T-helper 9 cell (primary cell): ENCODE measurements at places on chromosomes 7 and 10.
A peak's percentile ranks its signal among the peaks of the same experiment; 100 is the strongest.

GRCh38 chr10:104622598-104623209, 18.4 kb upstream of the SORCS3 start:
- no peak for DNase-seq

- DNase-seq, result peak; percentile 6
Measured at GRCh38 chr7:12685550-12685949, 1.9 kb upstream of the ARL4A start.

GRCh38 chr7:23299770-23300300, 696 bp downstream of the MALSU1 start:
- DNase-seq, result no peak

DNA sequence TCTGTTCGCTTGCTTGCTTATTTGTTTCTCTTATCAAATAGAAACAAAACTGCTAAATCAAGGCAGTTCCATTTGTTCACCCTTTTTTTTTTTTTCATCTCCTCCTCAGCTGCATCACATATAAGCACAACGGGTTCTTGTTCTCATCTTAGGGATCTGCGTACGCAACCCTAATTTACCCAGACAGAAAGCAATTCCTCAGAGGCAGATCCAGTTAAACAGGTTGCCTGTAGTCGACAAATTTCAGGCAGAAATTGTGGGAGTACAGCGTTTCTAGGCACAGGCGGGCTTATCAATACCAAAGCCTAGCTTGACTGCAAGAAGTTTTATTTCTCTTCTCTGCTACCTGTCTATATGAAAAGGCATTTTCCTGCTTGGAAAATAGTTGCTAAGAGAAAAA, 565.4 kb downstream of the NXPH1 start:
- DNase-seq, result no peak

DNA sequence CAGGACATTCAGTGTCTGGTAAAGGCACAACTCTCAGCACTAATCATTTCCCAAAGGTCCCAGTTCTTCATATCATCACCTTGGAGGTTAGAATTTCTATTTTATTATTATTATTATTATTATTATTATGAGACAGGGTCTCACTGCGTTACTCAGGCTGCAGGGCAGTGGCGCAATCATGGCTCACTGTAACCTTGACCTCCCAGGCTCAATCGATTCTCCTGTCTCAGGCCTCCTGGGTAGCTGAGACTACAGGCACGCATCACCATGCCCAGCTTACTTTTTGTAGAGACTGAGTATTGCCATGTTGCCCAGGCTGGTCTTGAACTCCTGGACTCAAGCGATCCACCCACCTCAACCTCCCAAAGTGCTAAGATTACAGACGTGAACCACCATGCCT, 91.8 kb upstream of the DOCK1 start:
- no peak for DNase-seq

DNA sequence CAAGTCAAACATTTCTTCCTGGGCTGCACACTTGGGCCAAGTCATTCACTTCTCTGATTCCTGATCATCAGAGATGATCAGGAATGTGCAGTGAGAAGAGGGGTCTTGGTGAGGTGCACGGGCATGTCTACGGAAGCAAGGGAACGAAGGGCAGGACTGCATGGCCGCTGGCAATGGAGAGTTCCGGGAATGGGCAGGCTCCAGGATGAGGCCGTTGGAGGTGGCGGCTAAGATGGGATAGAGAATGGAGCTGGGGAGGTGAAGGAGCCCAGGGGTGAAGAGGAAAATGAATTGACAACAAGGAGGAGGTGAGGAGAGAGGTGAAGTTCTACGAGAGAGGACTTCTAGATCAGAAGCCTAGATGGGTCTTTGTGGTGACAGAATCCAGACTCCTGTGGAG, 260.0 kb downstream of the GRID1 start:
- no peak for DNase-seq

DNA sequence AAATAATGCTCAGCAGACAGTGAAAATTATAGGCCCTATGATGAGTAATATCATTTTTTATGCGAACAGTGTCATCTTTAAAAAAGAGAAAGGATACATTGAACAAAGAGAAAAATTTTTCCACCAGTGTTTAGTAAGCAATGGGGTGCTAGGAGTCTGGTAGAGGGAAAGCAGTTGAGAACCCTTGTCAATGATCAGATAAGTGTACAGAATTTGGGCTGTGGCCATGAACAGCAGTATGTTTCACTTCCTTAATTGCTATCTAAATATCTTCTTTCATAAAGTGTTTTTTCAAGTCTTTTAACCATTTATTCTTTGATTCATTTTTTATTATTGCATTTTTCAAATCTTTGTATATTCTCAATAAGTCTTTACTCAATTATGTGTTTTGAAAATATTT, 750.7 kb upstream of the KCND2 start:
- no peak for DNase-seq

GRCh38 chr10:56370217-56371113, 9.4 kb upstream of the ZWINT start:
- DNase-seq, result no peak

DNA sequence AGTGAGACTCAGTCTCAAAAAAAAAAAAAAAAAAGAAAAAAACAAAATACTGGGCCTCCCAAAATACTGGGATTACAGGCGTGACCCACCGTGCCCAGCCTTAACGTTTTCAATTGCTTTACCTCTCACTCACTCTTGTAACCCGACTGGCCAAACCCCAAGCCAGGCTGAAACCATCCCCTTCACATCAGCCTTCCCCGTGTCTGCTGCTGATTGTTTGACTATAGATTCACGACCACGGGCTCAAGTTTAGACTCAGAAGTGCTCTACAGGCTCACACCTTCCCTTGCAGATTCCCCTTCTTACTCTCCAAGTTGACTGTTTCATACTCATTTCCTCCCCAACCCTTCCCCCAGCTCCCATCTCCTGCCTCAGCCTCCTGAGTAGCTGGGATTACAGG, 22.3 kb downstream of the TYW1 start:
- no peak for DNase-seq

GRCh38 chr7:171912-172515, 20.4 kb upstream of the FAM20C start:
- no peak for DNase-seq

- no peak for DNase-seq
Measured at GRCh38 chr10:110162741-110163145, 44.7 kb upstream of the MXI1 start.

GRCh38 chr7:142348921-142349405, 91.1 kb upstream of the PRSS58 start:
- no peak for DNase-seq

GRCh38 chr10:77106676-77107075, 530.9 kb downstream of the KCNMA1 start:
- no peak for DNase-seq

- no peak for DNase-seq
Measured at GRCh38 chr10:52316500-52316899, 2.4 kb downstream of the DKK1 start.

DNA sequence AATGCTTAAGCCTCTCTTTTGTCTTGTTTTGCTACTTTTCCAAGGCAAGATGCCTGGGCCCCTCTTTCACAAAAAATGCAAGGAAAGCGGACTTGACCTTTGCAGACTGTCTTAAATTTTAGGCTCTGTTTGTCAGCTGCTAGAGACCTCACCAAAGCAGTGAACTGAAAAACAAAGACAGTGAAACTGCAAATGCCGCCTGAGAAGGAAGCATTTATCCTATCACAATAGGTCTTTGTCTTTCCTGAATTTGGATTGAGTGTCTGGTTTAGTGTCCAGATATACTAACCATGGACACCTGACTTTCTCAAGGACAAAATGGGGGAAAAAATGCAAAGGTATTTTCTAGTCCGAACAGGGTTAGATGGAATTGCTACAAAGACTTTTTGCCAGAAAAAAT, 256.9 kb downstream of the INHBA start:
- no peak for DNase-seq

DNA sequence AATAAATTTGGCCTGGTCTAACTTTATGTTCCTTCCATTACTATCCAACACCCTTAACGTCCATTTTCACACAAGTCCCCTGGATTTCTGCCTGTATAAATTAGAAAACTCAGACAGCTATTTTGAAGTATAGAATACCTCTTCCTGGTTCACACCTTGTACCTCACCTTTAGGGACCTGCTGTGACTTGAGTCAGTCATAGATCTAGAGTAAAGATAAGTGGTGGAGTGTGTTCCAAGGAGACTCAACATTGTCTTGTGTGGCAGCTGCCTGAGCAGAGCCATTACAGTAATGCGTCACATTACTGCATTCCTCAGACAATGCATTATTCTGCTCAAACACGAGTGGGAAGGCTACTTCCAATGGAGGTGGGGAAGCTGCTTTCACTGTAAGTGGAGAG, 513.9 kb downstream of the ADRA2A start:
- DNase-seq, result no peak

GRCh38 chr10:99346247-99346646, 17.1 kb downstream of the CNNM1 start:
- DNase-seq, result no peak

DNA sequence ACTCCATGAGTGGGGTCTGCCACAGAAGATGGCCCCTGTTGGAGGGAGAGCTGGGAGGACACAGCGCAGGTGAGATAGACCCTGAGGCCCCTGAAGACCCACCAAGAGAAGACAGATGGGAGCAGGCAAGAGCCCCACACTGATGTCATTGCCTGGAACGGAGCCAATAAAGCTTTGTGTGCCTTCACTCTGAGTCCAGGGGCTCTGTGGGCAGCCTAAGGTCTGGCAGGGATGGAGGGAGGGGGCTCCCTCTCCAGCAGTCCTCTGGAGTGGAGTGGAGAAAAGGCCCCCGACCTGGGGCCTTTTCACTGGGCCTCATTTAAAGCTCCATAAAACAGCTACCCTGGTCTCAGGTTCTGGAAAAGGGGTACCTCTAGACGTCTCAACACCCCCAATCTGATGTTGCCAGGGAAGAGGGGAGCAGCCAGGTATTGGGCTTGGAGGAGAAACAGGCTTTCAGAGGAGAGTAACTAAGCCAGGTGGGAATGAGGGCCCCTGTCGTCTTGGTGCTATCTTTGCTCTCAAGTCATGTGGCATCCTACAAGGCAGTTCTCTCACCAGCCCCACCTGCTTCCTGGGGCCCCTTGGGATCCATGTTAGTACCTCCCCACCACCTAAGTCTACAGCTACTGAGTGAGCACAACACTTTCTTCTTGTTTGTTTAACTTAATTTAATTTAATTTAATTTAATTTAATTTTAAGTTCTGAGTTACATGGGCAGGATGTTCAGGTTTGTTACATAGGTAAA, 1.4 kb downstream of the C10orf62 start:
- no peak for DNase-seq

DNA sequence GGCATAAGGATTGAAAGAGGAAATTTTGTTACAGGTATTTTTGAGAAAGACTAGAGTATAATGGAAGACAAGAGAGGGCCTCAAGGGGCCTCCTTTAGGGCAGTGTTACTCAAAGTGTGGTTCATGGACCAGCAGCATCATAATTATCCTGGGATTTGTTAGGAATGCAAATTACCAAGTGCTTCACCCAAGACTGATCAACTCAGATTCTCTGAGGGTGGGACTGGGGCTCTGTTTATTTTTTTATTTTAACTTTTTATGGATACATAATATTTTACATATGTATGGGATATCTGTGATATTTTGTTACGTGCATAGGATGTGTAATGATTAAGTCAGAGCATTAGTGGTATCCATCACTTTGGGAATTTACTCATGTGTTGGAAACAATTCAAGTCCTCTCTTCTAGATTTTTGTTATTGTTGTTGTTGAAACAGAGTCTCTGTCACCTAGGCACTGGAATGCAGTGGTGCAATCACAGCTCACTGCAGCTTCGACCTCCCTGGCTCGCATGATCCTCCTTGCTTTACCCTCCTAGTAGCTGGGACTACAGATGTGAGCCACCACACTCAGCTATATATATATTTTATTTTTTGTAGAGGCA, 2.2 kb upstream of the KCTD7 start:
- DNase-seq, result no peak

GRCh38 chr10:43471146-43471545, 34.2 kb downstream of the ZNF487 start:
- DNase-seq, result no peak
